ENCODE measurements at places on chromosomes 6 and 20.

- DNase-seq, result no peak
Observed at GRCh38 chr20:1941226-1941625, 46.0 kb downstream of the SIRPA start.

DNA sequence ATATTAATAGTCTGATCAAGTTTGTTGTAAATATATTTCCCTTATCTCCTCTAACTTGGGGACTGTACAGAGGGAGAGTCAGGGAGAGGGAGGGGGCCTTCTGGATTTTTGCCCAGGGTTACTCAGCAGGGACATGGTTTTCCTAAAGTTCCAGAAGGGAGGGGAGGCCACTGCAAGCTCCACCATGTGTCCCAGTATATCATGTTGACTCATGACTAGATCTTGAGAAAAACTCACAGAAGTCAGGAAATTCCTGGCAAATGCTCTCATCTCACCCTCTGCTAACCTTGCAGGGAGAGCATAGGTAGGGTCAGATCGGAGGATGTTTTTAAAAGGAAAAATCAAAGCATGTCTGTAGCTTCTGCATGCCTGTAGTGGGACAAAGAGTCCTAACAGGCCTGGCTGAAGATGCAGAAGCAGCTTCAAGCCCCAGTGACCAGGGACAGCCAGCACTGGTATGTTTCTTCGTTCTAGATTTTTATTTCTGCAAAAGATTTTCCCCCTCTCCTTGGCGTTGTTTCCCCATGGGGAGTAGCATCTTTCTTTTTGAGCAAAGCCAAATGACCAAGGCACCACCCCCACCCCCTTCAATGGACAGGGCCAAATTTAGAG is 272.9 kb upstream of the SUPT3H start:
- DNase-seq, result no peak

- no peak for DNase-seq
Observed at GRCh38 chr20:14778875-14779274, 441.5 kb upstream of the FLRT3 start.

DNA sequence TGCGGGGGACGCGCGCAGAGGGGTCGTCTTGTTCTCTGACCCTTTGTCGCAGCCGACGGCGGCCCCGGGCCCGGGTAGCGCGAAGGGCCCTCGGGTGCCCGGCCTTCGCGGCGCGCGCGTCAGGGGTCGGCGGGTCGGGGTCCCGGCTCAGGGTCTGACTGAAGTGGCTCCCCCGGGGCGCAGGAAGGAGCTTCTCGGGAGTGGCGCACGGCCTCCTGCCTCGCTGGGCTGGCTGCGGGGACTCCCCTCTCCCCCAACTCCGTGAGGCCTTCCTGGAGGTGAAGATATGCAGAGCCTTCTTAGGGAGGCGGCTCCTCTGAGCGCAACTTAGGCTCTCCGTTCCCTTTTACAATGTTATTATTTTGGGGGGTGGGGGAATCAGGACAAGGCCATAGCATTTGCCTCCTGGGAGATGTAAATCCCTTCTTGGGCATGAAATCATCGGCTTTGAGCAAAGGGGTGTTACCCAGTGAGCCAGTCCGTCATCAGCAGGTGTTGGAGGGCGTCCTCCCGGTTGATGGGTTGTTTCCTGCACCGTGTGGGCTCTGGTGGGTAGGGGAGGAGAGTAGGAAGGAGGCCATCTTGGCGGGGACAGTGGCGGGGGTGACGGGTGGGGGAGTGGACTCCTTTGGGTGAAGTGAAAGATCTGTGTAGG is 523 bp downstream of the CDS2 start:
- no peak for DNase-seq

DNA sequence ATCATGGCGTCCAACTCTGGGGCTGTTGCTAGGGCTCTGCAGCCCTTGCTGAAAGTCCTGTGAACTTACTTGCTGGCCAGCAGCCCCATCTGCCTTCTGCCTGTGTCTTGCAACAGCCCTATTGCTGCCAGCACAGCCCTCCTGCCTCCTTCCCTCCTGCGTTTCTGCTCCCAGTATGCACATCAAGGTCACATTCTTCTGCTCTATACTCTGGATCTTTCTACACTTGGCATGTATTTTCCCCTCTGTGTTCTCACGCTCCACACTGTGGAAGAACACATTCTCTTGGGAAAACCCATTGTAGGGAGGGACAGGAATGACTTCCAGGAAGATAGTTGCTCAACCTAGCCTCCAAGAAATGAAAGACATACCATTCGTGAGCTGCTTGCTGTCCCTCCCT is 80.9 kb upstream of the PHACTR2 start:
- DNase-seq, result no peak

- DNase-seq, result no peak
Observed at GRCh38 chr6:144189351-144189750, 39.0 kb downstream of the STX11 start.

- DNase-seq, result no peak
Observed at GRCh38 chr6:14212020-14212419, 94.4 kb downstream of the CD83 start.

DNA sequence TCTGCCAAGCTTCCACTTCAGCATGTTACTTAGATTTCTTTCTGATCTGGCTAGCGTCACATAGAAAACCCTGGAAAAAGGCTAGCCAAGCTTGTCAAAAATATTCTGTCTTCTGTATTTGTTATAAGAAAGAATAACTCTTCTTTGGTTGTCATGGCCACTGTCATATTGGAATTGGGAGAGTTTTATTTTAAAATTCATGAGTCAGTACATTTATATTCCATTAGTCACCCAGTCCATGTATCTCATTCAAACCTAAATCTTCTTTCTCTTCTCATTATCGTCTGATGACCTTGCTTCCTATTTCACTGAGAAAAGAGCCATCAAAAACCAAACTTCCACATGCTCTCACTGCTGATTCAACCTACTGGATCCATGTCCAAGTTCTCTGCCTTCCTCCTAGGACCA is 65.7 kb downstream of the EPM2A start:
- no peak for DNase-seq

DNA sequence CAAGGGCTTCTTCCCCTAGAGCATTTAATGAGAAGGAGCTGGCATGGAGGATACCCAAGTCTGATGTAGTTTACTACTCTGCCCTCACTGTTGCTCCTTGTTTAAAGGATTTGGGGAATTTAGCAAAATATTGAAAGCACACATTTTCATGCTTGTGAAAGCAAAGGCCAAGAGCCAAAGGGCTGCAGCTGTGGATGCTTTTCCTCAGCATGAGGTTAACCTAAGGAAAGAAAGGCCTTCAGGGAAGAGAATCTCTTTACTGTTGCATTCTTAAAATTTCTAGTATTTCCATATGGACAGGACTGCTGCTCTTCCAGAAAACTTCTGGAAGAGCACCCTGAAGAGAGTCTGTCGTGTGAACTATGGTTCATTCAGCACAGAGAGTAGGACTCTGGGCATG is 45.9 kb upstream of the SASH1 start:
- DNase-seq, result no peak

- no peak for DNase-seq
Observed at GRCh38 chr6:10736731-10737130, 10.9 kb upstream of the TMEM14B start.

GRCh38 chr6:13604546-13605416 is 10.4 kb upstream of the NOL7 start:
- DNase-seq, result no peak

- DNase-seq, result no peak
Observed at GRCh38 chr6:83884523-83884922, 25.0 kb downstream of the CYB5R4 start.

GRCh38 chr6:30960907-30961673 is 20.3 kb downstream of the MUCL3 start:
- DNase-seq, result no peak

GRCh38 chr20:50686821-50687220 is 4.5 kb downstream of the RIPOR3 start:
- no peak for DNase-seq

- DNase-seq, result no peak
Observed at GRCh38 chr6:117074672-117075071, 190.7 kb upstream of the VGLL2 start.

GRCh38 chr20:5686384-5687105 is 63.7 kb upstream of the SHLD1 start:
- DNase-seq, result no peak

DNA sequence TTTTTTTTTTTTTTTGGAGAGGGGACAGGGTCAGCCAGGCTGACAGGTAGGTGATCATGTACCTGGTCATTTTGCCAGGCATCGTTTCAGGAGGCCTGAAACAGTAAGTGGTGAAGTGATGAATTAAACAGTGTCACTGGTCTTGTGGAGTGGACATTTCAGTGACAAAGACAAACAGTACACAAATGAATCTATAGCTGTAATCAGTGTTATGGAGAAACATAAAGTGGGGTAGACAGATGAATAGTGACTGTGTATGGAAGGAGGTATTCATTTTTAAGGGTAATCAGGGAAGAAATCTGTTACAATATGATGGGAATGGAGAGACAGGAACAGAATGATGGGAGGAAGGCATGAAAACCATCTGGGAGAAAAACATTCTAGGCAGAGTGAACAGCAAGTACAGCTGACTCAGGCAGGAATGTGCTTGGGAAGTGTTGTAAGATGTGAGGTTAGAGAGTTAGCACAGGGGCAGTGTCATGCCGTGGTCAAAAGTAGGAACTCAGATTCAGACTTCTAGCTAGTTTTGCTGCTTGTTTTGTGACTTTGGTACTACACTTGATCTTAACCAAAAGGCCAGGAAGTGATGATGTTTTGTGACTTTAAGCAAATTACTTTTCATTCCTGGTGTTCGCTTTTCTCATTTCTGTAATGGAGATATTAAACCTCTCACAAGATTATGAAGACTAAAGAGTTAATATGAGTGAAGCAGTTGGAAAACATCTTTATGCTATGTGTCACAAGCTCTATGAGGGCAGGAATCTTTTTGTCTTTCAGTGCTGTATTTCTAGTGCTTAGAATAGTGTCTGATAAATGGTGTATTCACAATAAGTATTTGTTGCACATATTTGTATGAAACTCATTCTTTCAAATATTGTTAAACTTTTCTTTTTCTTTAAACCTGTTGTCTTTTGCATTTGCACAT is 43.4 kb downstream of the QKI start:
- DNase-seq, result no peak

DNA sequence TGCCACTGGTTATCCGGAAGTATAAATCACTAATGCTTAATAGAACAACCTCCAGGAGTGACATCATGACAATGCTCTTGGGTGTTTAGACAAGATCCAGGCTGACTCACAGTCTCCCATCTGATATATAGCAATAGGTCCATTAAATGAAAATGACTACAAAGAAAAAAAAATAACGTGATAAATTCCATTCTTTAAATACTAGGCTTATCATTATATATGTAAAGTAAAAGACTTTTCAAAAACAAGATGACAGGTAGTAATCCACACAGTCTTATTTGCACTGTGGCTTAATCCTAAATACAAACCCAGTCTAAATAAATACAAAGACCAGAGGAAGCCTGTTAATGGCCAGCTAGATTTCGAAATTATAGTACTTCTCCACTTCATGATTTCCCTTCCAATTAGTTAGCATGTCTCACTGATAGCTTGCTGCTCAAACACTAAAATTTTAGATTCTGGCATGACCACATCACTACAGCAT is 149.1 kb upstream of the BEND3 start:
- no peak for DNase-seq

GRCh38 chr6:160391419-160392116 is 43.4 kb downstream of the SLC22A3 start:
- no peak for DNase-seq

- no peak for DNase-seq
Observed at GRCh38 chr20:23356203-23356602, 5.6 kb downstream of the NXT1 start.

DNA sequence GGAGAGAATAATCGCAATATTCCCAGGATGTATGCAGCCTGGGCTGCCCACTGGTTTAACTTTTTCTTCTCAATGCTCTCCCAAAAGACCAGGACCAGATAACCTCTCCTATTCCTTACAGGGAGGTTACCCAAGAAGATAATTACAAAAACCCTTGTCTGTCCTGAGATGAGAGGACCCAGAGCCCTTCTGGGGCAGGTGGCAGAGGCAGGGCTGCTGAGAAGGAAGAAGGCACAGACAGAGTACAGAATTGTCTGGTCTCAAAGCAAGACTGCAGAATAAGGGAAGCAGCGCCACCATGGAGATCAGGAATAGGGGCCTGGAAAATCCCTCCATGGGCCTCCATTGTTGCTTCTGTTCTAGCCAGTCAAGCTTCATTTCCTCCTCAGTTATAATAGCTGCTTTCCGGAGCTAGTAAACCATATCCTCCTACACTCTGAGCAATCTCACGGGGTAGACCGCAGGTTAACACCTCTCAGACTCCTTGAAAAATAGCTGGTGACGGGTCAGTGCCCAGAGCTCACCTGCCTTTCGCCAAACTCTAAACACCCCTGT is 463 bp upstream of the HLA-DMB start:
- no peak for DNase-seq

DNA sequence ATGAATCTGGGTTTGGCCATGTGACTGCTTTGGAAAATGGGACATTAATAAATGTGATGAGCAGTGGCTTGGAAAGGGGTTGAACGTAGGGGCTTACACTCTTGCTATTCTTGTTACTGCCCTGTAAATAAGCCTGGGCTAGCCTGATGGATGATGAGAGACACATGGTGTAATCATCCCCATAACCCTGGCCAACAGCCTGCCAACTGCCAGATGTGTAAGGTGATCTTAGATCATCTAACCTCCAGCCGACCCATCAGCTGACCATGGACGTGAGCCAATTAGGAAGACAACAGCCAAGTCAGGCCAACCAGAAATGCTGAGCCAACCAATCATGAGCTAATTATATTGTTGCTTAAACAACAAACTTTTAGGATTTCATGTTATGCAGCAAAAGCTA is 25.2 kb downstream of the FBXO30 start:
- DNase-seq, result no peak

DNA sequence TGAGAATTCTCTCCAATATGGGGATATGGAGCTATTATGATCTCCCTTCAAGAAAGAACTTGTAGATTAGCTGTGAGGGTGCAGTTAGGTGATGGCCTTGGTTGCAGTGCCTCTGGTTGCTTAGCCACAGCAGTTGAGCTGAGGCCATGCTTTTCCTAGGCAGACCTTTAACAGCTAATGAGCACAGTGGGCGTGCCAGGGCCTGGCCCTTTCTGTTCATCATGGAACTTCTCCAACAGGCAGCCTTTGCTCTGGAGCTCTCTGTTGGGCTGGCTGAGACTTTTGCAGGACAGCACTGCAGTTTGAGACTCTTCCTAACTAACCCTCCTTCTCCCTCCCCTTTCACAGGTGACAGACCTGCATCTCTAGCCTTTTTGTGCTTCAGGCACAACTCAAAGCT is 39.7 kb upstream of the TMEM170B start:
- no peak for DNase-seq

DNA sequence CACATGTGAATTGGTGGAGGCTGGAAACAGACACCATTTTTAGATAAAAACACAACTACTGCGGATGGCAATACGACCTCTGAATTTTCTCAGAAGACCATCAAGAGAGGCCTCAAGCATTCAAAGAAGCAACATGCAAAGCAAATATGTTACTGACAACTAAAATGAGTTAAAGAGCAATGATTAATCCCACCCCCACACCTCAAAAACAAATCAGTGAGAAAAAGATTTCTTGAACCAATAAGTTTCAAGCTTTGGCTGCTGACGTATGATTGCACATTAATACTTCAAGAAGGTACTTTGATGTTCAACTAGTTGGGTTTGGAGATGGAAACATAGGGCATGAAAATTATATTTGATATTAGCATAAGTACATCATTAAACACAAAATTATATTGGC is 982 bp downstream of the MMUT start:
- no peak for DNase-seq
